ENCODE measurements at places on chromosomes 5 and 9.

DNA sequence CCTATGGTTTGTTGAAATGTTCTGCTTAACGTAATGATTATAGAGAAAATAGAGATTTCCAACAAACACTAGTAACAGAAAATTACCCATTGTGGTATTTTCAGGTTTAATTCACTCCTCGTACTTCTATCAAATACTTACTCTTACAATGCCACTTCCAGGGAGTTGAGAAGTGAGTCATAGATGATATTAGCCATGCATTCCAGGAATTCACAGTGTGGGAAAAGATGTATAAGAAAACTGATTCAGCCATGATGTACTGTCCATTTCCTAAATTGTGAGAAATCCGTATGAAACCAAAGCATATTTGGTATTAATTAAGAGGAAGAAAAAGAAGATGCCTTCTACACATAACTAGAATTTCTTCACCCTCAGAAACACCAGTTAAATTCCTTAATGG is 1854.6 kb upstream of the WWC1 start:
- DNase-seq = peak; percentile 70

GRCh38 chr5:10167806-10168205 is 81.9 kb downstream of the ATPSCKMT start:
- no peak for DNase-seq

DNA sequence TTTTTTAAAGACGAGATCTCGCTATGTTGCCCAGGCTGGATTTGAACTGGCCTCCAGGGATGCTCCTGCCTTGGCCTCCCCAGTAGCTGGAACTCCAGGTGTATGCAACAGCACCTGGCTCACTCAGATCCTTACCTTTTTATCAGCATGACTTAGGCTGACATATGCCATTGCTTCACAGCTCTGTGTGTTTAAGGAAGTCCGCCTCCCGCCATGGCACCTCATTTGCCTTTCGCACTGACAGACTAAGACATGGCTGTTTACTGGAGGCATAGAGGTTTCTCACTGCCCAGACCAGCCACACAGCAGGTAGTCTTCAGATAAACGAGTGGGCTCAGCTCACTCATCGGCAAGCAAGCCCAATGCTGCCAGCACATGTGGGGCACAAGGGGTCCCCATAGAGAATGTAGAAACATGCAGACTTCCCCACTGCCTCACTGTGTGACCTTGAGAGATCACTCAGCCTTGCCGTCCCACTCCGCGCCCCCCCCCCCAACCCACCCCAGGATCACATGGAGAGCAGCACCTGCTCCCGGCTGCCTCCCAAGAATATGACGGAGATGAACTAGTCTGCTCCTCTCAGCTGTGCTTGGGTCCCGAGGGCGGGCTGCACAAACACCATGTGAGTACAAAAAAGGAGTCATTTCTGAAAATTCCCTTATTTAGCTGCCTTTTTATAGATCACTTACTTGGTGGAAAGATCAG is 62.8 kb downstream of the DCP2 start:
- no peak for DNase-seq

GRCh38 chr5:14411216-14411615 is 170.4 kb upstream of the OTULINL start:
- no peak for DNase-seq

DNA sequence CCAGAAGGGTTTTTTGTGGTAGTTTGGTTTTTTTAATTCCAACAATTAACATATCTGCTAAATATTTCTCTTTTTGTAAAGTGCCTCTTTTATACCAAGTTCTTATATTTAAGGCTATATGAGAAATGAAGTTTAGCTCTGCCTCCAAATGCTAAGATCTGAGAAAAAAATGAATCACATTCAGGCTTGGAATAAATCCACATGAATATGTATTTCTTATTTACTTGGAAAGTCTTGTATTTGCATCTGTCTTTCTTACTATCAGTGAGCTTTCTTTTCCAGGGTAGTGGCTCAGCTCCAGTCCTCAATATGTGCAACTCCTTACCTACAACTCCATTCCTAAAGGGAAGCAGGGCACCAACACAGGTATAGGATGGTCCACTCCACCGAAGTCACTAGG is 127.9 kb downstream of the GLIS3 start:
- DNase-seq = no peak

DNA sequence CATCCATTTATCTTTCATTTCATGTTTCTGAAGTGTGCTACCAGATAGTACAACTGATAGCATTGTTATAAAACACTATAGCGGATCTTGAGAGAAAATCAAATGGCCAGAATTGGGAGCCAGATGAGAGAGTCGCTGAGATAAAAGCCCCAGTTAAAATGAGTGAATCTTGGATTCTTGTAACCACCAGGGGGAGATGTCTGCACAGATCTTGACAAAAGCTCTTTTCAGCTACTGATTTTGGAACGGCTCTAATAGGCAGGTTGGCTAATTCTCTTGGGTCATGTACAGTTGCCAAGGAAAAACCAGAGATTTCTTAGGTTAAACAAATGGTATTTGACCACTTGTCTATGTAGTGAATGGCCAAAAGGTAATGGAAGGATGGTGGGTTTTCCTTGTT is 21.7 kb downstream of the F2RL2 start:
- DNase-seq = peak; percentile 73

DNA sequence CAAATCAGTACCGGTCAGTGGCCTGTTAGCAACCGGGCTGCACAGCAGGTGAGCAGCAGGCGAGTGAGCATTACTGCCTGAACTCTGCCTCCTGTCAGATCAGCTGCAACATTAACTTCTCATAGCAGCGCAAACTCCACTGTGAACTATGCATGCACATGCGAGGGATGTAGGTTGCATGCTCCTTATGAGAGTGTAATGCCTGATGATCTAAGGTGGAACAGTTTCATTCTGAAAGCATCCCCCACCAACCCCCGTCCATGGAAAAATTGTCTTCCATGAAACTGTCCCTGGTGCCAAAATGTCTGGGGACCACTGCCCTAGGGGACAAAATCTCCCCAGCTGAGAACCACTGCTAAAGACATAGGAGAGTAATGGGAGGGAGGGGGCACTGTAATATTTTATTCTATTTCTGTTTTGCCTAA is 51.1 kb downstream of the P4HA2 start:
- no peak for DNase-seq

DNA sequence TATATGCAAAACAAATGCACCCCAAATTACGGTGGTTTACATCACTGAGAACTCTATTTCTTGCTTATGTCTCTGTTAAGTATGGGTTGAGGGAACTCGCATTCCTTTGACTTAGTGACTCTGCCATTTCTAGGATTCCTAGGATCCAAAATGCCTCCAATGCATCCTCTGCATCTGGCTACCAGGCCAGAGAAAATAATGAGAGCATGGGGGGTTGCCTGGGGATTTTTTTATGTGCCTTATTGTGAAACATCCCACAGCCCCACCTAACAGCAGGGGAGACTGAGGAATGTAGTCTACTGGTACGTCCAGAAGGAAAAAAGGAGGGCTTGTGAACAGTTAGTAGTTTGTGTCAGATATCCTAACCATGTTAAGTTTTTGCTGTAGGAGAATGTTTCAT is 466.0 kb upstream of the ARRDC3 start:
- peak; percentile 93 for DNase-seq

GRCh38 chr9:14056316-14056861 is 257.6 kb downstream of the NFIB start:
- no peak for DNase-seq

GRCh38 chr5:126780165-126780827 is 3.4 kb downstream of the LMNB1 start:
- DNase-seq = peak; percentile 78

DNA sequence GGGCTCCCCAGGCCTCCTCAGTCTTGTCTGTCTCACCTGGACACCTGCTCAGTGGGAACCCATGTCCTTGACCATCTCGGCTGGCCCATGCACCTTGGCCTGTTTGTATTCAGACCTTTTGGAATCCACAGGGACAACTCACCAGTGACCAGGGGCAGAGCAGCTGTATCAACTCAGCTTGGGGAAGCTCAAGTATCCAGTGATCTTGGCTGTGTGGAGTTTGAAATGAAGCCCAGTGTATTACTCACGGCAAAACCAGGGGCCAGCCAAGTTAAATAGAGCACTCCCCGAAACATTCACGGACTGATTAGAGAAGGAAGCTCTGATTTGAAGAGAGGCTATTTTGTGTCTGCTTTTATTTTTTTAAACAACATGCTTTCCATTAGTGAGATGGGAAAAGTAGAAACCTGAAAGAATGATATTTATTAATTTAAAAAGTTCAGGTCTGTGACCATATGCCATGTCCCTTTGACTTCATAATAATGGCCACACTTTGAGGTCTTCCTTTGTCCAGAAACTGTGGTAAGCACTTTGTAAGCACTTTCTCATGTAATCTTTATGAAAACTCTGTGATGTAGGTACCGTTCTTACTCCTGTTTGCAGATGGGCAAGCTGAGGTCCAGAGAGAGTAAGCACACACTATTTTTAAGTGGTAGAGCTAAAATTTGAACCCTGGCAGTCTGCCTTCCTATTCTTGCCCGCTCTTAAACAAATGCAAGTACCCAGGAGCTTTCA is 656.5 kb downstream of the BNC2 start:
- DNase-seq = peak; percentile 93

DNA sequence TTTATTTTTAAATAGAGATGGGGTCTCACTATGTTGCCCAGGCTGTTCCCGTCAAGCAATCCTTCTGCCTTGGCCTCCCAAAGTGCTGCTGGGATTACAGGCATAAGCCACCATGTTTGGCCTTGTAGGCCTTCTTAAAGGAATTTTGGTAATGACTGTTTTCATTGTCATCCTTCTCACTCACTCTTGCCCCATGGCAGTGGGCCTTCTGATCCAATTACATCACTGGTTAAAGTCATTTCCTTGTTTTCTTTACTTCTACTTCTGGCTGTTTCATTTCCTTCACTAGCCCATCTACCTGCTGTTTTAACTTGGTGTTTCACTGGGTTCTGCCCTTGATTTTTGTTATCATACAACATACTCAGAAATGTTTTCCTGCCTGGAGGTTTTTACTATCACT is 20.1 kb upstream of the NIM1K start:
- DNase-seq = no peak

DNA sequence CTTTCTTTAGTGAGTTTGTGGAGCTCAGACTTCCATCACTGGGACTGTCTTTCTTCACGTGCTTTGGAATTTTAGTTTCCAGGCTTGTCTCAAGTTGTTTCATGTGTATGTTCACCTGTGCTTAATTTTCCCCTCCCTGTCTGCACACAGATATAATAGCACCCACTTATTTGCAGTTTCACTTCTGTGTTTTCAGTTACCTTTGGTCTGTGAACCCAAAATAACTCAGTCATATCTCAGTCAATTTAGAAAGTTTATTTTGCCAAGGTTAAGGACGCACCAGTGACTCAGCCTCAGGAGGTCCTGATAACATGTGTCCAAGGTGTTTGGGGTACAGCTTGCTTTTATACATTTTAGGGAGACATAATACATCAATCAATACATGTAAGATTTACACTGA is 330.4 kb downstream of the ICE1 start:
- no peak for DNase-seq

DNA sequence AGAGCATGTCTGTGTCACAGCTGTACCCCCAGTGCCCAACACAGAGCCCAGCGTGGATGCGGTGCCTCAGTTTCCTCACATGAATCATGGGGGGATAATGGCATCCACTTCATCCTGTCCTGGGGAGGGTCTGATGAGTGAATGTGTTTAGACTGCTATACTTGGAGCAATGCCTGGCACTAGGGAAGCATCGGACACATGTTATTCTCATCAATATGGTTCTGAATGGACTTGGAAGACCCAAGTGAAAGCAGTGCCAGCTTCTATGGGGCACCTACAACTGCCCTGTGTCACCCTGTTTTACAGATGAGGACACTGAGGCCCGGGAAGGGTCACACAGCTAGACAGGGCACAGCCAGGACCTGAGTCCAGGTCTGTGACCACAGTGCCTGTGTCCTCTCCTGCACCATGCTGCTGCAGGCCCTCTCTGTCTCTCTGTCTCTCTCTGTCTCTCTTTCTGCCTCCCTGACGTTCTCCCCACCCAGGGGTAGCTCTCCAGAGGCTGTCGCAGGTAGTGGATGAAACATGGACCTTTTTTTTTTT is 42.3 kb upstream of the NEK6 start:
- DNase-seq = no peak

DNA sequence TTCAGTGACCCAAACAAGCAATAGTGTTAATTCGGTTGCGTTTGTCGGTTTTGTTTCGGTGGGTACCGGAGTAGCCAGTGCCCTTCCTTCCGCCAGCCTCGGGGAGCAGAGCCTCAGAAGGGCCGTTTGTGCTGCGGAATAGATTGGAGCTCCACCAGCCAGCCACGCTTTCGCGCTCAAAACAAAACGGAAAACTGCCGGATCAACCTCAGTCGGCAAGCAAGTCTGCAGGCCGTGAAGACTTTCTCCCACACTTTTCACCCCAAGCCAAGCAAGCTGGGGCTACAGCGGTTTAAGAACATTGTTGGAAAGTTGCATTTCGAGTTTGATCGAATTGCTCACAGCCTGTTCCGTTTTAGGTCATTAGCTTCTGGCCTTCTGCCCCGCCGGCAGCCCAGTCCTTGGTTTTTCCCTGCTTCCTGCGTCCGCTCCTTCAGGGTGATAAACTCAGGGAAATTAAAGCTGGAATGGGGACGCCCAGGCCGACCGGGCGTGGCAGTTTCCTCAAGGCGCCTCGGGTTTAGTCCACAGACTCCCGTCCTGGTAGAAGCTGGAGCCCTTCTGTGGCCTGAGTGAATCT is 803 bp upstream of the CCNO start:
- no peak for DNase-seq

- no peak for DNase-seq
Measured at GRCh38 chr5:175797521-175798038, 73.8 kb upstream of the CPLX2 start.

- peak; percentile 19 for DNase-seq
Measured at GRCh38 chr5:168609806-168610482, 30.8 kb upstream of the PANK3 start.

DNA sequence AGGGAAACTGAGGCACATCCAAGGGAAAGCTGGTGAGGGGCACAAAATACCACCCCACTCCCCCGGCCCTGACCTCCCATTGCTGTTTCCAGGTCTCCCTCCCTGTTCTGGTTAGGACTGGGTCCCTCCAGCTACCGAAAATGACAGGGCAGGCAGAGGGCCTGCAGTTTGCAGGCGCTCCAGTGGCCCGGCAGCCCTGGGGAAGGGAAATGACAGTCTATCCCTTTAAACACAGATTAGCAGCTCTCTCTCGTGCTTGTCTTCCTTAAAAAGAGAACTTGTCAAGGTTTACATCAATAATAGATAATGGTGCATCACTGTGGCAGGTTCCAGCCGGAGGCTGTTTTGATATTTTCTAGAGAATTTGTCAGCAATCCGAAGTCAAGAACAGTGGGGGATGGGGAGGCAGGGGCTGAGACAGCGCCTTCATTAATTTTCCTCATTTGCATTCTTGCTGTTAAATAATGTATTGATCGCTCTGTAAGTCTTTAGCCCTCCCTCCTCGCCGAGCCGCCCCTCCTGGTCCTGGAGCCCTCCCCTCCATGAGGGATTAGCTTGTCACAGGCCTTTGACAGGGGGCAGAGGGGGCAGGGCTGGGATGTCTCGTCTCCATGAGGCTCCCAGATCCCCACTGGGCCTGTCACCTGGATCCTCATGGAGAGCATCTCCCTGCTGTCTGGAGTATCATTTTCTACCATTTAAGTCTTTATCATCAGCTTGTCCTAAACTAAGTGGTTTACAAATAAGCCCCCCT is 45.0 kb upstream of the RAPGEF1 start:
- DNase-seq = no peak

Data from fibroblast of skin of scalp (primary cell).